SJCRH30 (cell line): ENCODE measurements at places on chromosomes 1 and 21. TPM values are rescaled to one million over a fixed set of nuclear protein-coding genes. Genes with fewer than 3 reads are reported as not detected.

- H3K36me3 ChIP-seq: no peaks in the 10 kb centered on the region
- no peaks in the 10 kb centered on the region for H3K4me1 ChIP-seq
- H3K4me3 ChIP-seq: no peak overlapping the region
- DNase-seq: no peak
- H3K27me3 ChIP-seq: no peaks in the 10 kb centered on the region
Observed at GRCh38 chr1:159469921-159470533, 30.5 kb downstream of the OR10J1 start.

GRCh38 chr21:17257784-17258183 lies 255.1 kb upstream of the CXADR start:
- no peak overlapping the region for H3K27ac ChIP-seq
- H3K27me3 ChIP-seq: no peaks in the 10 kb centered on the region; the same call in 1 of the 2 replicates
- no peaks in the 10 kb centered on the region for H3K4me1 ChIP-seq
- H3K36me3 ChIP-seq: no peaks in the 10 kb centered on the region
- H3K4me3 ChIP-seq: no peak overlapping the region
- DNase-seq: no peak

DNA sequence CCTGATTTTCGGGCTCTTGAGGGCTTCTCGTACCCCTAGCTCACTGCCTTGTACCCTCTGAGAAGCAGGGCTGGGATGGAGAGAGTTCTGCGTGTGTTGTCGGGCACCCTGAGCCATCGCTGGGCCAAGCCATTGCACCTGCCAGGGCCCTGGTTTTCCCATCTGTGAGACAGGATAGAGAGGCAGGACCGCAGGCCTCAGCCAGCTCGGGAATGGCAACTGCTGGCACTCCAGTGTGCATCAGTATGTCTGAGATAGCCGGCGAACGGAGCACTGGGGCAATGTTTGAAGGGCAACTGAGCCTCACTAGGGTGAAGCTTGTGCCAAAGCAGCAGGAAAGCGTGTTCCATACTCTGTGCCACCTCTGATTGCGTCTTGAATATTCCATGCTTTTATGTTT lies 66.9 kb downstream of the TENT5C start:
- no peaks in the 10 kb centered on the region; the same call in 1 of the 2 replicates for H3K27me3 ChIP-seq
- H3K36me3 ChIP-seq: no peaks in the 10 kb centered on the region
- no peaks in the 10 kb centered on the region for H3K4me1 ChIP-seq

UBE2U gene
- total RNA-seq: not detected in 2 replicates

PRR9 gene
- total RNA-seq: not detected in 2 replicates

GRCh38 chr1:154626456-154627256 lies 18.7 kb upstream of the ADAR start:
- peak overlapping the region; percentile 98 for H3K4me3 ChIP-seq
- DNase-seq: peak; percentile 46
- no peaks in the 10 kb centered on the region for H3K36me3 ChIP-seq
- H3K27ac ChIP-seq: peak overlapping the region; percentile 91
- H3K27me3 ChIP-seq: no peaks in the 10 kb centered on the region
- H3K4me1 ChIP-seq: peaks cover 44% of the 10 kb centered on the region

TRIM67 gene
- not detected in 2 replicates for total RNA-seq

OR2L2 gene
- not detected in 2 replicates for total RNA-seq

DNA sequence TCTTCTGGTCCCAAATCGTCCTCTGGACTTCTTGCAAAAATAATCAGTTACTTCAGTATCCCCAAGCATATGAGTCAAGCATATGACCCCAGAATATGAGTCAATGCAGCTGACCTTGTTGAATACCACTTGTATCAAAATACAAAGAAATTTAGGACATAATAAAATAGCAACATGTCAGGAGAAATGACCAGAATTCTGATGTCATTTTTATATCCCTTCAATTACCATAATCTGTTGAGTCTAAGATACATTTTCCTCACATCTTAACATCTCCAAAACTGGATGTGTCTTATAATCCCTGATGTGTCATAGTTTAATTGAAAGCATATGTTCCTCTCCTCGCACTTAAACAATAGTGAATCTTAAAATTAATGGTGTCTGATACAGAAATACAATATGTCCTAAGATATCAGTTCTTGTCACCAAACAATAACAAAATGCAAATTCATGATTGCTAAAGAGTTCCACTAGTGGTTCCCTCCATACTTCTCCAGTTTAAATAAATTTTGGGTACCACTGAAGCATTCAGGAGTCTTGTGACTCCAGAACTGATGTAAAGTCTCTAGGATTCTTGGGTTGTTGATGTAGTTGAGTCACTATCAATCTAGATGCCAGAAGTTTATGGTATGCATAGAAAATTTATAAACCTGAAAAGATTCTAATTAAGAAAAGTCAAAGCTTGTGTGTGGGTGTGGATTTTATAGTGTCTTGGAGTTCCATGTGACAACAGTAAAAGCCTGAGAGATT lies 41.8 kb downstream of the KIFAP3 start:
- H3K27me3 ChIP-seq: no peaks in the 10 kb centered on the region
- no peak overlapping the region for H3K27ac ChIP-seq
- no peak overlapping the region for H3K4me3 ChIP-seq

GBP2 gene
- 0.47 and 0.51 TPM in 2 replicates for total RNA-seq

AMY1C gene
- total RNA-seq: 0.10 TPM in 1 of 2 replicates, not detected in the other

SPRR5 gene
- total RNA-seq: not detected in 2 replicates

GRCh38 chr1:63819795-63820194 lies 46.0 kb downstream of the ROR1 start:
- H3K4me3 ChIP-seq: no peak overlapping the region
- no peak for DNase-seq
- no peak overlapping the region for H3K27ac ChIP-seq
- H3K27me3 ChIP-seq: no peaks in the 10 kb centered on the region
- no peaks in the 10 kb centered on the region for H3K36me3 ChIP-seq

GRCh38 chr1:163807331-163808049 lies 485.7 kb downstream of the NUF2 start:
- H3K36me3 ChIP-seq: no peaks in the 10 kb centered on the region
- no peak overlapping the region for H3K4me3 ChIP-seq
- no peak overlapping the region for H3K27ac ChIP-seq
- H3K4me1 ChIP-seq: no peaks in the 10 kb centered on the region
- no peaks in the 10 kb centered on the region for H3K27me3 ChIP-seq
- no peak for DNase-seq
